Myocyte (in vitro differentiated cells): ENCODE measurements at places on chromosomes 6 and 20.

GRCh38 chr6:34149831-34150400 lies 4.0 kb upstream of the GRM4 start:
- no peak for DNase-seq

DNA sequence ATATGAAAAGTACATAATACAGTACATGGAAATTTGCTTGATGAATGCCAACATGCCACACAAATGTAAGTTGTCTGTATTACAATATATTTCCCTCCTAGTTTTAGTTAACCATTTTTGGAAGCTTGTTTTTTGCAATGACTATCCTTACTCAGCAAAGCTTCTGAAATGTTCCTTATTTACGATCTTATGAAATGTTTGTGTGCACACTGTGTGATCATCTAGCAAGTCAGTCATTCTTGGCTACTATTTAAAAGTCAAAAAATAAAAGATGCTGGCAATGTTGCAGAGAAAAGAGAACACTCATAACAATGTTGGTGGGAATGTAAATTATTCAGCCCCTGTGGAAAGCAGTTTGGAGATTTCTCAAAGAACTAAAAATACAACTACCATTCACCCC lies 33.8 kb downstream of the SUMO4 start:
- no peak for DNase-seq

DNA sequence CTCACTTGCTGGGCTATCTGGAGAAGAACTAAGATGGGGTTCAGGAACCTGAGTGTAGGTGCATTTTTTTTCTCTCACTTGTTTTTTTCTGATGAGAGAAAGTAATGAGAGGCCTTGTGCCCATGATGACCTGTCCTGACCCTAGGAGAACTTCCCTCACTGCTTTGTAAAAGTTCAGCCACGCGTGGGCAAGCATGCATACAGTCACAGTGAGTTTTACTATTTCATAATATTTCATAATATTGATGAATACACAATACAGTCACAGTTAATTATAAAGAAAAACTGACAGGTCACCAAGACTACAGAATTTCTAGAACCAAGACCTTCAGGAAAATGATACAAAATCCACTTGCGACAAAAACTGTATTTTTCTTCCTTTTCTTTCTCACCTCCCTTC lies 111.8 kb downstream of the MAP7 start:
- no peak for DNase-seq

DNA sequence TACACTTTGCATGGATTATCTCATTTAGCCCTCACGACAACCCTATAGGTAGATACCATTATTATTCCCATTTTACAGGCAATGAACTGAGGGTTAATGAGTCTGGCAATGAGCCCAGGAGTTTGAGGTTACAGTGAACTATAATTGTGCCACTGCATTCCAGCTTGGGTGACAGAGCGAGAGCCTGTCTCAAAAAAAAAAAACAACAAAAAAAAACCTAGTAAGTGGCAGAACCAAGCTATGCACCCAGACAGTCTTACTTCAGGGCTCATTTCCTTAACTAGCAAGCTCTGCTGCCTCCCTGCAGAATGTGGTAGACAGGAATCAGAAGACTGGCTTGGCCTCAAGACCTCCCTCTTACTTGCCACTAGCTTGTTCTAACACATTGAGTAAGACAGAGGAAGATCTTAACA lies 71.9 kb upstream of the RREB1 start:
- DNase-seq, result no peak

DNA sequence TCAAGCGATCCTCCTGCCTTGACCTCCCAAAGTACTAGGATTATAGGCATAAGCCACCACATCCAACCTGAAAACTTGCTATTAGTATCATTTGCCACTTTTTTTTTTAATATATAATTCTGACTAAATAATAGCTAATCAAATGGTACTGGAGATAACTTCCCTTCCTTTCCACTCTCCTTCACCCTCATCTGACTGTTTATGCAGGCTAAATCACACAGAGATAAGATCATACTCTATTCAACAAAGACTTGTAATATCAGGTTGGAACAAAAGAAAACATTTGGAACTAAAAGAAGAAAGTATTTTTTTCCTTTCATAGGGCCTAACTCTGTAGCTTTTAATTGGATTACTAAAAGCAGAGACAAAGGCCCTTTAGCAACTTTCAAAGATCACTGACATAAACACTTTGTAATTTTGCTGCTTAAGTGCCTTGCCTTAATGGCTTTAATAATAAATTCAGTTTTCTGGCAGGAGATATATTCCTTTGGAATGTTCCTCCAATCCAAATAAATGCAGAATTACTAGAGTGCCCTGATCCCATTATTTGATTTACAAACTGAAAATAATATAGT lies 198.7 kb upstream of the ASCC3 start:
- DNase-seq, result no peak

DNA sequence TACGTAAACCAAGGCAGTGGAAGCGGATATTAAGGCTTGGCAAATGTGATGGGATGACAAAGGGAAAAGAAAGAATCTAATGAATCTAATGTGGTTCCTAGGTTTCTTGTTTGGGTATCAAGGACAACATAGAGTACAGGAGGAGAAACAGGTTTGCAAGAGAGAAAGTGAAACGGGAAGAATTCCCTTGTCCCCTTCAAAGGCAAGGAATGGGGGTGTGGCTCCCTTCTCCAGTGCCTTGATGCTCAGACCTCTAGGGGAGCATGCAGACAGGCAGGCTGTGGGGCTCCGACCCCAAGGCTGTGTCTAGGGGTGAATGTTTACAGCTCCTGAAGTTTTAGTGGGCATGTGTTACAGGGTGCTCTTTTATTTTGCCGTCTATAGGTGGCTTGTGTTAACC lies 317.5 kb upstream of the HSF2 start:
- DNase-seq, result no peak

DNA sequence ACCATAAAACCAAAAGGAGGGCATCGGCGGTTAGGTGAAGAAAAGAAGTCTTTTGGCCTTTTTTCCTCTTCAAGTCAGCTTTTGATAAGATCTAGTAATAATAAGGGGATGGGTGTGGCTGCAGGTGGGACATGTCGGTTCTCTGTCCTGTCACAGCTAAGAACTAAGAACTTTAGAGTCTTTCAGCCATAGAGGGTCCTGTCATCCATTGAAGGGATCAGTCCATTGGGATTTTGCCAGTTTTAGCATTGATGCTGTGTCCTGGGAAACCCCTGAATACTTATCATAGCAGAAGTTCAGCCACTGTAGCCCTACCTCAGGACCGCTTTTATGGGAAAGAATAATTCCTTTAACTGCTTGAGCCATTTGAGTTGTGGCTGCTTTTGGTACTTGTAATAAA lies 18.2 kb upstream of the SCP2D1 start:
- DNase-seq, result no peak
